ENCODE measurements at places on chromosomes 5 and 9. TPM values are rescaled to one million over a fixed set of nuclear protein-coding genes. Genes with fewer than 3 reads are reported as not detected.

The TMEM174 gene
- total RNA-seq, result not detected

The BOD1 gene
- 46.4 TPM for total RNA-seq

The NDUFS6 gene
- 148 TPM for total RNA-seq

The SPRY4 gene
- 12.7 TPM for total RNA-seq

The S100Z gene
- not detected for total RNA-seq

The CDKN2A gene
- 18.5 TPM for total RNA-seq

The SPINK4 gene
- not detected for total RNA-seq

All from airway epithelial cell (primary cell).